ENCODE measurements at places on chromosomes 2 and 18.

DNA sequence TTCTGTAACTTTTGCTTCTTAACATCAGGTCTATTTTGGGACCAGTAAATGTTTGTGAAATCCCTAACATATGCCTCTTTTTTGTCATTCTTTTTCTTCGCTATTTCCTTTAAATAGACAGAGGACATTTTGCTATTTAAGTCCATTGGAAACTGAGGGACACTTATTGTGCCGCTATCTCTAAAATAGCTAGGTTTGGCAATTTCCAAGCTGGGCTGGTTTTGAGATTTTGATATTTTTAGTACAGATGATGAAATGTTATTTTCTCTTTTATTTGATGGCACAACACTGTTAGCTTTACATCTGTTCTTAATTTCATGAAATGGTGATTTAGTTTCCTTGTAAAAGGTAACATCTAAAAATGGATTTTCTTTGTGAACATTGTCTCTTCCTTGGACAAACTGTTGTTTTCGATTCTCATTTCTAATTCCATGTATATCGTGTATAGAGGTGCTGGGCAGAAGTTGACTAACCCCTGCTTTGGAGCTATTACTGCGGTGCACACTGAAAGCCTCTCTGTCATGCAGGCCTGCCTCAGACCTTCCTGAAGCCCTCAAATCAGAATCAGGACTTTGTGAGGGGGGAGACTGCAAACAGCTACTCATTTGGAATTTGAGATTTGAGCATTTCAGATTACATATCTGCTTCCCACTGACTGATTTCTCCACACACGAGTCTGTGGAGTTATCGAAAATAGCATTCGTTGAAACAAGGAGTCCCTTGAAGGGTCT, 594 bp downstream of the RAD51AP2 start:
- no peak for DNase-seq

DNA sequence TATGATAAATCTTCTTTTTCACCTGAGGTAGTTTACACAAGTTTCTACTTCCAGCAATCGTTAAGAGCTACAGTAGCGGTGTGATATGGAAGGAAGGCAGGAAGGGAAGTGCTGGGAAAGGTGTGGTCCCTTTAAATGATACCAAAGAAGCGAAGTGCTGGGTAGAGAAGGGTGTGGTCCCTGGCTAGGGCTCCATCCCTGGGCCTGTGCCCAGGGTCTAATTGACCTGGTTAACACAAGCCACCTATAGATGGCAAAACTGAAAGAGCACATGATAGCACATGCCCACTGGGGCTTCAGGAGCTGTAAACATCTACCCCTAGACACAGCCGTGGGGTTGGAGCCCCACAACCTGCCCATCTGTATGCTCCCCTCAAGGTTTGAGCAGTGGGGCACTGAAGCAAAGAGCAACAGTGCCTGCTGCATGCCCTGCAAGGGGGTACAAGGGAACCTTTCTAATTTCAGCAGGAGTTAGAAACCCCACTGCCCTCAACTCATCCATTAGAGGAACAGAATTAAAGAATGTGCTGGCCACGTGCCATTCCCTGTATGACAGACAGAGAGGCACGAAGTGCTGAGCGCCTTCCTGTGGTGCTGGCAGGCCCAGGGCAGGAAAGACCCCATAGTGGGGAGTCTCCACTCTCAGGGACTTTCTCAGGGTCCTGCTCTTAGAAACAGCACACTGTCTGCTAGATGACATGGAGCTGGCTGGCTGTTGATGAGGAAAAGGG, 153.1 kb upstream of the LMAN1 start:
- no peak for DNase-seq

DNA sequence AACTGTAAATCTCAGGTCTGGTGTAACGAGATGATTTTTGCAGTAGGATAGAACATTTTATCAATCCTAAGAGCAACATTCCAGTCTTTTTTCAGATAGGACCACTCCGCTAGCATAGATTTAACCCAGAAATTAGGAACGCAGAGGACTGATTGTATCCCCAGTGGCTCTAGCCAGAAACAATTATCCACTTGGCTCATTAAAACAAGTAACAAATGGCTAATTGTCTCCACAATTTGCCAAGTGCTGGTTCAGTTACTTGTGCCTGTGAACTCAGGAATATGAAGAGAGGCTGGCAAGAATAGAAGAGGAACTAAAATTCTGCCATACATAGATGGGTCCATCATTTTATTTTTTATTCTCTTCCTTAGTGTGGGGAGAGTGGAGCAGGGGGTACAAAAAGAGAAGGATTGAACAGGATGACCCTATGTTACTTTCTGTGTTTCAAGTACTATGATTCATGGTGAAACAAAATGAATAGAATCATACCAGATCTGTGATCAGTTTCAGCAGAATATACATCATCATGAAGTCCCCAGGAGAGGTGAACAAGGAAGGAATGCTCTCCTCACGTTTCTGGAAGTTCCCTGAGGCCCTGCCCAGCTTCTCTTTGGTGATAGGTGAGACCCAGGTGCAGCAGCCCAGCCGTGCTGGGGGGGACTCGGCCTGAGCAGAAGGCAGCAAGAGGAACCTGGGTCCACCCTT, 121.6 kb downstream of the ARL4C start:
- no peak for DNase-seq

DNA sequence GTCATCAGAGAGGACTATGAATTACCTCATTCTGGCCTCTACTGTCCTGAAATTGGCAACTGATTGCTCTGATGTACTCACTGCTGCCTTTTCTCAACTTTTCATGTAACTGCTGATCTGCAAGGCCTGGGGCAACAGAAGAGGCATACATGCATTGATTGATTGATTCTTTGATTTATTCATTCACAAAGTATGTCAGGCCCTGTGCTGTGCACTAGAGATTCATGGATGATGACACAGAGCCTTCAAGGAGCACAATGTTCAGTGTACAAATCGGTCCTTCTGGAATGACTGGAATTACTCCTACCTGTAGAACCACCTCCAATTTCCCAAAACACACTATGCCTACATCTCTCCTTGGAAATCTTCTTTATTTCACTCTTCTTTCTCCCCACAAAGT, 111.3 kb downstream of the LRATD1 start:
- DNase-seq = no peak

- DNase-seq = no peak
Observed at GRCh38 chr2:153133716-153134115, 344.8 kb downstream of the RPRM start.

All from hindlimb muscle (tissue), 1 donor.